Colonic mucosa (tissue), 4 donors: ENCODE measurements at places on chromosomes 2 and 18. TPM values are rescaled to one million over a fixed set of nuclear protein-coding genes. Genes with fewer than 3 reads are reported as not detected.
A peak's percentile ranks its signal among the peaks of the same experiment; 100 is the strongest.

DNA sequence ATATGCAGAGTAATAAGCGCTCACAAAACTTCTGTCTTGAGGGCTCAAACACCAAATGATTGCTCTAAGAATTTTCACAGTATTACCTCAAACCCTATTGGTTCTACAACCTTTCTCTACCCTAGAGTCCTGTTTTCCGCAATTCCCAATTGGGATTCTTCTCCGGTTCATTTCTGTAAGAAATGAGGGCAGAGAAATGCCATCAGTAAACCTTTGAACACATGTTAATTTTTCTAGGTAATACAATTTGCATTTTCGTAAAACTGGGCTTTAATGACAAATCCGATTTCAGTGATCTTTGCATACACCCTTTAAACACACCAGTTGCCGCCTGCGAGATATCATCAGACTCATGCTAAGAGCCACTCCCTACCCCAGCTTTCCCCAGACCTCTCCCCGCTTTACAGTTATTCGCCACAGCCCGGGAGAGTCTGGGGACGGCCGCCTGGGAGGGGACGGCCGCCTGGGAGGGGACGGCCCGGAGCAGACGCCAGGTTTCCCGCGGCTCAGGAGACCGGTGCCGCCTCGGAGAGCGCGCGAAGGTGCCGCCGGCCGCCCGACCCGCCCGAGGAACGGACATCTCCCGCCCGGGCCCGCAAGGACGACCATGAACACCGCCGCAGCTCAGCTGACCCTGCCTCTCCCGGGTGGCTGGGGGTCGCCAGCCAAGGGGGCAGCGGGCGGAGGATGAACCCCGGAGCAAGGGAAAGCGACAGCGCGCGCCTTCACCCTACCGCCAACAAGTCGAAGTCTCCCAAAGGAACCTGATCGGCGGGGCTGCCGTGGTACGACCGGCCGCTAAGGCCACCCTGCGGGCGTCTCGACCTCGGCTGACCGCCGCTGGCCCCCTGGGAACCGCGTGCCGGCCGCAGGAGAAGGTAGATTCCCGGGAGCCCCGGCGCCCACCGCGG is 463 bp downstream of the SMC6 start:
- peak overlapping the region; percentile 90 for H3K27ac ChIP-seq
- H3K4me3 ChIP-seq: peak overlapping the region; percentile 92
- H3K27me3 ChIP-seq: no peaks in the 10 kb centered on the region
- peak; percentile 57 for DNase-seq
- H3K36me3 ChIP-seq: no peaks in the 10 kb centered on the region

DNA sequence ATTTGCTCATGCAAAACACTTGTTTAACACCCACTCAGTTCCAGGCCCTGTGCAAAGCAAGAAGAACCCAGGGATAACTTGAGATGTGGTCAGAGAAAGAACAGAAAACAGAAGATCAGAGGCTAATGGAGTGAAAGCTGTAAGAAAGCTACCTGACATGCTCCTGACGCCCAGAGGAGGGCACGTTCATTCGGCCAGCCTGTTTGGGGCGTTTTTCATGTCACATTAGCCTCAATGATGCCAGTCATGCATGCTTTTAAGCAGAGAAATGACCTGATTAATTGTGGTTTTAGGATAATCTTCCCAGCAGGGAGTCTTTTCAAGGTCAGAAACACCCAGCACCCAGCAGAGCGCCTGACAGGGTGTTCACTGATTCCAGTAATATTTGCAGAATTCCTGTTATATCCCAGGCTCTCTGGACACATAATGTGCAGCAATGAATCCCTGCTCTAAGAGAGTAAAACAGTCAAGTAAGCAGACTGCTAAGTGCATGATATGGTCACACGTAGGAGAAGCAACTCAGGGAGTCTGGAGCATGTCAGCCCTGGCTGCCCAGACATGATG is 320.0 kb downstream of the LRATD1 start:
- H3K4me1 ChIP-seq: no peaks in the 10 kb centered on the region
- H3K27ac ChIP-seq: no peak overlapping the region
- no peak for DNase-seq
- no peaks in the 10 kb centered on the region for H3K36me3 ChIP-seq
- H3K4me3 ChIP-seq: no peak overlapping the region
- no peaks in the 10 kb centered on the region for H3K27me3 ChIP-seq

Gene ACMSD
- not detected for total RNA-seq

DNA sequence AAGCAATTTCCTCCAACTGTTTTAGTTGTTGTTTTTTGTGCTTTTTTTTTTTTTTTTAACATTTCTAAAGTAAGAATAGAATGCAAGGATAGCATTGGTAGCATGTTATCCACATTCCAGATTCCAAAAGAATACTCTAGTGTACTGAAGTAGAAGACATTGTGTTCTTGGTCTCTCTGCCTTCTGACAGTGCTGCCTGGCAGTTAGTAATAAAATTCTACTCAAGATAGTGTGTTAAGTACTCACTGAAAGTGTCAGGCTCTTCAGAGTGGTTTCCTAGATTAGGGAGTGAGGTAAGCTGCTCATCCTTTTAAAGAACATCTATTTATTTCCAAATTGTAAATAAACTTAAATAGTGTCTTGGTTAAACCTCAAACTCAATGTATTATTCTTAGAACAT is 253.7 kb downstream of the HNMT start:
- no peaks in the 10 kb centered on the region for H3K4me1 ChIP-seq
- H3K27ac ChIP-seq: no peak overlapping the region
- no peaks in the 10 kb centered on the region for H3K27me3 ChIP-seq
- no peak overlapping the region for H3K4me3 ChIP-seq
- no peaks in the 10 kb centered on the region for H3K36me3 ChIP-seq
- DNase-seq: no peak

Gene AQP12A
- 20.5 TPM for total RNA-seq
